ENCODE measurements at places on chromosomes 5 and 9. TPM values are rescaled to one million over a fixed set of nuclear protein-coding genes. Genes with fewer than 3 reads are reported as not detected.

CMBL gene
- 21.3 TPM for total RNA-seq

IFNA2 gene
- 0.33 TPM for total RNA-seq

DBH gene
- not detected for total RNA-seq

INSYN2B gene
- total RNA-seq = 0.27 TPM

PCDHB16 gene
- total RNA-seq = 5.0 TPM

RNF183 gene
- total RNA-seq = not detected

MED22 gene
- total RNA-seq = 17.2 TPM

PPP3R2 gene
- not detected for total RNA-seq

CYLC2 gene
- not detected for total RNA-seq

ZNF354C gene
- 12.1 TPM for total RNA-seq

SPINK6 gene
- total RNA-seq = not detected

SLC23A1 gene
- not detected for total RNA-seq

NRG2 gene
- 6.4 TPM for total RNA-seq

SCGB3A2 gene
- not detected for total RNA-seq

CDC20B gene
- total RNA-seq = not detected

IL5 gene
- not detected for total RNA-seq

ADRA1B gene
- 1.8 TPM for total RNA-seq

DIRAS2 gene
- total RNA-seq = 0.28 TPM

CCL21 gene
- total RNA-seq = 192 TPM

PAX5 gene
- total RNA-seq = not detected

PCDHA12 gene
- not detected for total RNA-seq

EPB41L4A gene
- total RNA-seq = 4.1 TPM

PCDHA4 gene
- 1.1 TPM for total RNA-seq

PIP5KL1 gene
- total RNA-seq = 2.9 TPM

SURF6 gene
- total RNA-seq = 13.9 TPM

B4GALT7 gene
- total RNA-seq = 13.3 TPM

PRRX2 gene
- 2.9 TPM for total RNA-seq
